ENCODE measurements at places on chromosomes 6 and 20.

DNA sequence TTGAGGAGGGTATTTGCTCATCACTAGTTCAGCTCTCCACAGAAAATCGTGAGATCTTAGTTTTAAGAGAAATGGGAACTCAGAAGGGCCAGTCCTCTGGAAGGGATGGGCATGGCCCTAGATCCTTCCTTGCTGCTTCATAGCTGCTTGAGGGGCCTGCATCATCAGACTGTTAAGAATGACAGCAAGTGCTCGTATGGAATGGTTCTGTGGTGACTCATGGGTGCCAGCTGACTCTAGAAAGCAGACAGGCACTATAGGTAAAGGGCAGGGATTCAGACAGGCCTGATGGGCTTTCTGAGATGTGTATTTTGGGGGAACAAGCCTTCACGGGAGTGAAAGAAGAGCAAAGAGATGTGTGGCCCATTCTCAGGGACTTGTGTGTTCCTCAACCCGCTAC, 90.8 kb downstream of the MYLK4 start:
- peak; percentile 30 for DNase-seq

DNA sequence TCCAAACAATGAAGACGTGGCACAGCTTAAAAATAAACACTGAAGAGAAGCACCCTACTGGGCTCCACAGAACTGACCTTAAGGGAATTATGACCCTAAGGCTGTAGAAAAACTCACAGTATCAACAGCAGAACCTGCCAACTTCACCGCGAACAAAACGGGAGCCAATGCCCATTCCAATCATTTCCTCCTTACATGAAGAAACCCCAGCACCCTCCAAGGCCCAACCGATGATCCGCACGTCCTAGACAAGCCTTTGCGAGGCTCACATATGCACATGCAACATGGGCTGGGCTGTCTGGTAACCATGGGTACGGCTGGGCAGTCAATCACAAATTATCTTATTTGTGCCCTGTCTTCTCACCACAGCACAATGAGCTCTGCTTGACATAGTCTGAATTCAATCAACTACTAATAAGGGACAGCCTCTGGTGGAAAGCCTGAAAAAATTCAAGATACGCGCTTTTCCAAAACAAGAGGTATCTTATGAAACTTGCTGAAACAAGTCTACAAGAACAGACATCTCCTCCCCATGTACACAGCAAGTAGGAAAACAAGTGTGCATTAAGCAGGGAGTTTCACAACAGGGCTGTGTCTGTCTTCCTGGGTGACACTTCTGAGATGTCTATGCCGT, 1.7 kb downstream of the DIDO1 start:
- DNase-seq, result peak; percentile 28

DNA sequence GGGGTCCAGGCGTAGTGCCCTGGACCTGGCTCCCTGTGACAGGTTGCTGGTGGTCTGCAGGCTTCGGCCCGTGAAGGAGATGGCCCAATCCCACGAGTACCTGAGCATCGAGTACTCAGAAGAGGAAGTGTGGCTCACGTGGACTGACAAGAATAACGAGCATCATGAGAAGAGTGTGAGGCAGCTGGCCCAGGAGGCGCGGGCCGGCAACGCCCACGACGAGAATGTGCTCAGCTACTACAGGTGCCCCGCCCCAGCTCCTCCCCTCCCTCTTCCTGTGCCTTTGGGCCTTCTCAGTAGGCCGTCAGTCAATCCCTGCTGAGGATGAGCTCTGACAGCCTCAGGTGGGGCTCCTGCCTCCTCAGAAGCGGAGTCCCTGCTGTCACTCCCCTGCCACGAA, 42.6 kb downstream of the UQCC2 start:
- no peak for DNase-seq

DNA sequence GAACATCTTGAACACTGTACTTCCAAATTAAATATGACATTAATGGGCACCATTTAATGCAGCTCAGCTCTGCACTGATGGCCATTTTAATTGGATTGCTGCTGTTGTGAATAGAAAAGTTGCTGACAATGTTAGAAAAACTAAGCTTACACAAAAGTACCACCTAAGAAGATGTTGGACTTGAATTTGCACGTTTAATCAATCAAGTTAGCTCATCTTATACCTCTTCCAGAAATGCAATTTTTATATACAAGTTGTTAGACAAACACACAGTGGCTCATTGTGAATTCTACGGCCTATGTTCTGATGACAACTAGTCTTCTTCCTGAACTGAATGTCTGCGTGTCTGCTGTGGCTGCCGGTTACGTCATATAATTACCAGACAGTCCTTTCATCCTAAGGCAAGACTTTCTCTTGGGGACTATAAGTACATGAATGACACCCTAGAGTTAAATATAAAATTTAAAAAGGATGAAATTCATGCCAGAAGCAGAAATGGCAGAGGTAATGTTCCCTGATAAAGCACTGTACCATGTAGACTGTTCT, 330.2 kb downstream of the EPM2A start:
- DNase-seq, result no peak

DNA sequence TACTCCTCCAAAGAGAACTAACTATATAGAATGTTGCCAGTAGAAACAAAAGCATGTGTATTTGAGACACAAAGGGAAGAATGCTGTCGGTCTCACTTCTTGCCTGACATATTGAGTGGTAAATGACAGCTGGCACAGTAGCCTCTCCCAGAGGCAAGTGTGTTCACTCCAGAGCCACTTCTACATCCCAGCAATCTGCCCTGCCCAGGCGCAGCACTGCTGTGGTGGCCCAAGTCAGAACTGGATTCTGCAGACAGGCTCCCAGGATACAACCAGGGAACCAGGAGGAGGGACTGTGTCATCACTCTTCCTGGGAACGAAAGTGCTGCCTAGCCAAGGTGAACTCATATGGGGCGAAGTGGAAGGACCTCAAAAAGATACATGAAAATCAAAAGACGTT, 103.2 kb upstream of the ARMC2 start:
- no peak for DNase-seq

GRCh38 chr6:54706844-54707605, 139.5 kb upstream of the FAM83B start:
- DNase-seq, result no peak

- DNase-seq, result no peak
These were observed 23.1 kb upstream of the MRGBP start for GRCh38 chr20:62772990-62773844.

DNA sequence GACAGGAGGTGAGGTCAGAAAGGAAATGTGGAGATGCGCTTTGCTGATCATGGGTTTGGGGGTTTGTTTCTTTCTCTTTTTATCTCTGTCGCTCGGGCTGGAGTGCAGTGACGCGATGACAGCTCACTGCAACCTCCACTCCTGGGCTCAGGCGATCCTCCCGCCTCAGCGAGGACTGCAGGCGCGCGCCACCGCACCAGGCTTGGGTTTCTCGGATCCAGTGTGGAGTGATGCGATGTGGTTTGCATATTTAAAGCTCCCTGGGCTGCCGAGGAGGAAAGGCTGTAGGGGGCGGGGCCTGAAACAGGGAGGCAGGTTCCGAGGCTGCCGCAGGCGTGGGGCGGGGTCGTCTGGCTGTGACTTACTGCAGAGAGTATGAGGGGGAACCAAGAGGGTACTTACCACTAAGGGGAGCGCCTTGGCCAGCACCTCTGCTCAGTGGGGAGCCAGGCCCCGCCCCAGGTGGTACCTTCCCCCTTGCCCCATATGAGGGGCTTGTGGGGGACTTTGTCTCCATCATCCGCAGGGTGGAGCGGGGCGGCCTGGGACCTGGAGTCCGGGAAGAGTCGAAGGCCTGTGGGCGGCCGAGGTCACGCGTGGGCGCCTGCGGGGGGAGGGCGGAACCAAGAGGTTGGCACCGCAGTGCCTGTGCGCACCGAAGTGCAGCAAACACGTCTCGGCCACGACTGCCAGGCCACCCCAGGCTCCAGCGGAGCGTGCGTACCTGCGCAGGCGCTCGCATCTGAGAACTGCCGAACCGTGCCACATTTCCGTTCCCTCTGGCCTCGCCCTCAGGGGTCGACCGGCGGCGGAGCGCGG, 12.7 kb upstream of the BAK1 start:
- peak; percentile 81 for DNase-seq

DNA sequence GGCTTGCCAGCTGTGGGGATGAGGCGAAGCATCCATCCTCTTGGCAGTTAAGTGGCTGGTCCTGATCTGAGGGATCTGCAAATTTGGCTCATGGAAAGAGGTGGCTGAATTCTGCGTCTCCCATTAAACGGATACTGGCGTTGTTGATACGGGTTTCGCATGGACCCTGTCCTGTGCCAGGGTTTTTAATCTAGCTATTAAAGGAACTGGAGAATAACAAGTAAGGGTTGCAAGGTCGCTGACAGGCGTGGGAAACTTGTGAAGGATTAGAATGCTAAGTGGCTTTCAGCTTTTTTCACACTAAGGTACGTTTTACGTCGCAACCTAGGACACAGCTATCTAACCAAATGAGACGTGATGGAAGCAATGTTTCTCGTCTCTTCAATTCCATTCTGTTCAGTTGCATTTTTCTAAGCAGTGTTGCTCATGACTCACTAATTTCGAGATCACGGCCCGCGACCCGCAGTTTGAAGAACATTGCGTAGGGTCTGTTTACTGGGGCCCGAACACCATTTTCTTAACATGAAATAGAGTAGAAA, 852 bp downstream of the GMNN start:
- peak; percentile 66 for DNase-seq

GRCh38 chr6:123655521-123656306, 19.0 kb upstream of the TRDN start:
- DNase-seq, result peak; percentile 8

- DNase-seq, result no peak
These were observed 7.3 kb upstream of the UBD start for GRCh38 chr6:29566856-29567255.

DNA sequence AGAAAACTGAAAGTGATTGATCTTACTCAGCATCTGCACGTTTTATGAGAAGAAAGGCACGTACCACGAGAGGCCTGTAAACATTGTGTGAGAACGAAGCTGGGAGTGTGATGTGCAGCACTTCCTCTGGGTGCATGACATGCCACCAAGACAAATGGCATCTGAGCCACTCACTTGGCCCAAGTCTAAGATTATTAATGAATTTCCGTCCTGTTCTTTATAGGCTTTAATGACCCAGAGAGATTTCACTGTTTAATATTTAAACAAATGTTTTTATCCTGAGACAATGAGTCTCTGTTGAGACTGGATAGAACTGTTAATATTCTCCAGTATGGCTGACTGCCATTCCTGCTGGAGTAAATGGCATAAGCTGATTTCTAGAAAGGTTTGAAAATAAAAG, 172.6 kb upstream of the PHACTR1 start:
- DNase-seq, result no peak

DNA sequence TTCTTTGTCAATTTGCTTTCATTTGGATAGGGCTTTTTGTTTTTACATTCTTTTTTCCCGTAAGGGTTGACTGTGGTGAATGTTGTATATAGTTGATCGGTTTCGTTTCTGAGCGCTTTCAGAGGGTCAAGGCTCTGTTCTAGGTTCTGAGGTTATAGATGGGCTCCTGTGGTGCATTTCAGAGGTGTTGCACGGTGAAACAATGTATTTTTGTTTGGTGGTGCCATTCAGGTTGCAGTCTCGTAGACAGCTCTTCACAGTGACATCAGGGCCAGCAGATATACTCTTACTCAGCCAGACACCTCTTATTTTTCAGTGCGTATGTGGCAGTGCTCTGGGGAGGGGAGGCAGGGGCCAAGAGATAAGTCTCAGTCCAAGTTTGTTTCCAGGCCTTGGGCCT, 72.1 kb downstream of the SNAP91 start:
- DNase-seq, result no peak

- no peak for DNase-seq
These were observed 5.5 kb upstream of the MTG2 start for GRCh38 chr20:62177307-62177706.

GRCh38 chr20:62321521-62321948, 18.7 kb downstream of the ADRM1 start:
- peak; percentile 60 for DNase-seq

GRCh38 chr6:150118203-150118602, 24.6 kb upstream of the PPP1R14C start:
- DNase-seq, result peak; percentile 67

GRCh38 chr20:19024296-19025035, 188.0 kb upstream of the SLC24A3 start:
- DNase-seq, result no peak

DNA sequence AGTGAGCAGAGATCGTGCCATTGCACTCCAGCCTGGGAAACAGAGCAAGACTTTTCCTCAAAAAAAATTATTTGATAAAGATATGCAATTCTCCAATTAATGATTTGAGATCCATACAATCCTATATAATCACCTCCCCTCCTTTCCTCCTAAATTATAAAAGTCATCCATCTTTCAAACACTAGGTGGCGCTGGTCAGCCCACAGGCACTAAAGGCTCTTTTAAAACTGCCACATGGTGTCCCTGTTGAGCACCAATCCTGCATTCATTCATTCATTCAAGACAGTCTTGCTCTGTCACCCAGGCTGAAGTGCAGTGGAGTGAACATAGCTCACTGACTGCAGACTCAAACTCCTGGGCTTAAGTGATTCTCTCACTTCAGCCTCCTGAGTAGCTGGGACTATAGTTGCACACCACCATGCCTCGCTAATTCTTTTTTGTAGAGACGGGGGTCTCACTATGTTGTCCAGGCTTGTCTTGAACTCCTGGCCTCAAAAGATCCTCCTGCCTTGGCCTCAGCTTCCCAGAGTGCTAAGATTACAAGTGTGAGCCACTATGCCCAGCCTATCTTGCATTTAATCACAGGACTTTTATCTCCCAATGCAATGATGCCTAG, 58.7 kb upstream of the SLC2A12 start:
- DNase-seq, result peak; percentile 83

GRCh38 chr20:37386505-37387251, 40.7 kb downstream of the SRC start:
- no peak for DNase-seq

GRCh38 chr6:119325559-119326265, 23.8 kb downstream of the MAN1A1 start:
- DNase-seq, result no peak

DNA sequence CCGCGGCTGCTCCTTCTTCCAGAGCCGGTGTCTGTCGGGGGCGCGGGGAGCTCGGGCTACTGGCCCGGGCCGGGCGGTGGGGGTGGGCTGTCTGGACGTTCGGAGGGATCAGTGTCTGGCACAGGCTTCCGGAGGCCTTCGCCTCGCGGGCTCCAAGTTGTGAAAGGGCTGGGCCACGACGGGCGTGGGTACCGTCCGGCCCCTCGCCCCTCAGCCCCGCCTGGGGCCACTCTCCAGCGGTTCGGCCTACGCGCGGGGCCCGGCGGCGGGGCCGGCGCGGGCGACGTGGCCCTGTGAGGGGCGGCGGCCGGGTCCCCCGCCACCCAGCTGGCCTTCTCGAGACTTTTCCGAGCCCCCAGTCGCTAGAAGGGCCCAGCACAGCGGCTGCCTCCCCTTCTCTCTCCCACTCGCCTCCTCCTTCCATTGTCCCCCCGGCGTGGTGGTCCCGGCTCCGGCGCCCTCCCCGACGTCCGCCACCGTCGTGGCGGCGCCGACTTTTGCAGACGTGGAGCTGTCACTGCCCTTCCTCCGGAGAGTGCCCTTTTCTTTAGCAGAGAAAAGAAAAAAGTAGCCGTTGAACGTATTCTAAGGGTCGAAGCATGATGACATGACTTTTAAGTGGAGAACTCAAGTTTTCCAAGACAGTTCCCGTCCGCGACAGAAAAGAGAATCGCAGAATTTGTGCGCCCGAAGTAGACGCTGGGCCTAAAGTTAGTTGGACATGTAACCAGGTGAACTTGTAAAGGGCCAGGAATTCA, 571 bp downstream of the ITCH start:
- peak; percentile 64 for DNase-seq

- DNase-seq, result no peak
These were observed 200.9 kb upstream of the UST start for GRCh38 chr6:148545901-148546300.
